Activated gamma-delta T cell (primary cell): ENCODE measurements at places on chromosomes 13 and 19.

DNA sequence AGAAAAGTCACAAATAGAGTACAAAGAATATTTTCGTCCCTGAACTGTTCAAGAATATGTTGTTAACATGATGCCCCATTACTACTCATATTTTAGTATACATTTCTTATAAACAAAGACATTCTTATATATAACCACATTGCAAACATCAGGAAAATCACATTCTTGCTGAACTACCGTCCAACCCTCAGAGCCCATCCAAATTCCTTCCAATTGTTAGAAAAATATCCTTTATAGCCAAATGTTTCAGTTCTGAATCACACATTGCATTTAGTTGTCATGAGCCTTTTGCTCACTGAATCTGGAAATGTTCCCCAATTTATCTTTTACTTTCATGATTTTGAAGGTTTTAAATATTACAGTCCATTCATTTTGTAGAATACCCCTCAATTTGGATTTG is 467.8 kb upstream of the ARGLU1 start:
- DNase-seq, result no peak

DNA sequence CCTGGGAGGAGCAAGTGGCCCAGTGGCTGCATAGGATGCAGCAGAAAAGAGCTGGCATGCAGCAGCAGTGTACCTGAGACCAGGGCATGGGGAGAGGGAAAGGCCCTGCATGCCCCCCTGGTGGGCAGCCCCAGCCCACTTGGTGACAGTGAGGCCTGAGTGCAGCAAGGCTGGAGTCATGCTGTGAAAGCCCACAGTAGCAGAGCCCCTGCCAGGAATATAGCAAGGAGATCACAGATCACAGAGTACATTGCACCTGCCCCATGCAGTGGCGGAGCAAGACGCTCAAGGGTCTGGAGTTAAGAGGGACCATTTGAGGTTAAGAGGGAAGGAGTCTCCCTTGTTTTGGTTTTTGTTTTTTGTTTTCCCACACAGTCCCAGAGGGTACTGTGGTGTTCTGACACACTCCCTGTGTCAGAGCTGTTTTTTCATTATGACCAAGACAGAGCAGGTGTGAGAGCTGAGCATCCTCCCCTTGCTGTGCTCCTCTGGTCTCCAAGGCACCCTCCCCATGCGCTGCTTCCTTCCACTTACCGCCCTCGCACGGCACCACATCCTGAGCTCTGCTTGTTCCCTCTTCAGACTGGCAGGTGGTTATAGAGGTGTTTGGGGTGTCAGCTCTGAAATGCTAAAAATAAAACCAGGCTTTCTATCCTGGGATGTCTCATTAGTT is 85.0 kb upstream of the UBL3 start:
- peak; percentile 48 for DNase-seq

DNA sequence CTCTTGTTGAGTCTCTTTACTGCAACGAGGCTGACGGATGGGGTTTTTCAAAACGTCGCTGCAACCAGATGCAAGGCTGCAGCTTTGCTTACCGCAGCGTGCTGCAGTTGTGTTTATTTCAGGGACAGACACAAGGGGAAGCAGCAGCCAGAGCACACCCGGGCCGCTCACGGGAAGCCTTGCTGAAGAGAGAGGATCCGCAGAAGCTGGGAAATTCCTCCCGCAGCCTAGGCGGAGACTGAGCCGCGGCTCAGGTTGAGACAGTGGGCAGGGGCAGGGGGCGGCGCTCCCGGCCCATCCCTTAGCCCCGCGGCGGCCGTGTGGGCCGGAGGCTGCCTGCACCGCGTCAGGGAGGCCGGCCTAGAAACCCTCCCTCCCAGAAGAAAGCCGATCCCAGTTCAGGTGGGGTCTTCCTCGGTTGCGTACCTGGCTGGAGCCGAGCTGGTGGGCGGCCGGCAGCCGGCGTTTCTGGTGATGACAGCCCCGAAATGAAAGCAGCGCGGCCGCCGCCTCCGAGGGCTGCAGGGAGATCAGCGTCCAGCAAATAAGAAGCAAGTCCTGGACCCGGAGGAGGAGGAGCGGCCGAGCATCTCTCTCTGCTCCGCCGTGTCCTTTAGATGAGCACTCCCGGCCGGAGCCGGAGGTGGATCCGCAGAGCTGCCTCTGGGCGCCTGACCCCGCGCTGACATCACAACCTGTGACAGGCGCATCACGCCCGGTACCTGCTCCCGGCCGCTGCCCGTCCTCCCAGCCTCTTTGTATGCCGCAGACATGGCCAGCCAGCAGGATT is at the start of gene FRY:
TSS of gene FRY (plus strand) at position 750 of the 790 bp plus-strand sequence. CDS start at position 772, 22 bp downstream.
- DNase-seq, result peak; percentile 14

DNA sequence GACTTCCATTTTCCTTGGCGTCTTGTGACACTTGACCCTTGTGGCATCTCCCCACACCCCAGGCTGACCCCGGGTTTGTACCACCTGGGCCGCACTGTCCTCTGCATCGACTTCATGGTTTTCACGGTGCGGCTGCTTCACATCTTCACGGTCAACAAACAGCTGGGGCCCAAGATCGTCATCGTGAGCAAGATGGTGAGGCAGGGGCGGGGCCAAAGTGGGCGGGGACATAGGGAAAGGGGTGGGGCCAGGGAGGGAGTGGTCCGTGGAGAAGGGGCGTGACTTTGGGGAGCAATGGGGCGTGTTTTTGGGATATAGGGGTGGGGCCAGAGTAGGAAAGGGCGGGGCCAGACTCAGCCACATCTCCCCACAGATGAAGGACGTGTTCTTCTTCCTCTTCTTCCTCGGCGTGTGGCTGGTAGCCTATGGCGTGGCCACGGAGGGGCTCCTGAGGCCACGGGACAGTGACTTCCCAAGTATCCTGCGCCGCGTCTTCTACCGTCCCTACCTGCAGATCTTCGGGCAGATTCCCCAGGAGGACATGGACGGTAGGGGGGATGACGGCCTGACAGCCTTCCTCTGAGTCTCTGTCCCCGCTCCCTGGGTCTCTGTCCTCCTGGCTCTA is 42.8 kb downstream of the TRPM4 start:
- DNase-seq, result no peak
